Suprapubic skin (tissue), 4 donors: ENCODE measurements at places on chromosomes 5 and 9. TPM values are rescaled to one million over a fixed set of nuclear protein-coding genes. Genes with fewer than 3 reads are reported as not detected.

- DNase-seq = no peak
- no peaks in the 10 kb centered on the region for H3K36me3 ChIP-seq
- H3K27ac ChIP-seq = peak overlapping the region; percentile 96
- H3K27me3 ChIP-seq = no peaks in the 10 kb centered on the region
Observed at GRCh38 chr5:172007175-172008110, 1.0 kb upstream of the FBXW11 start.

- H3K4me3 ChIP-seq = no peak overlapping the region
- no peak overlapping the region for H3K27ac ChIP-seq
- H3K36me3 ChIP-seq = no peaks in the 10 kb centered on the region
- H3K4me1 ChIP-seq = no peaks in the 10 kb centered on the region
Observed at GRCh38 chr5:60370508-60370907, 329.5 kb downstream of the DEPDC1B start.

DNA sequence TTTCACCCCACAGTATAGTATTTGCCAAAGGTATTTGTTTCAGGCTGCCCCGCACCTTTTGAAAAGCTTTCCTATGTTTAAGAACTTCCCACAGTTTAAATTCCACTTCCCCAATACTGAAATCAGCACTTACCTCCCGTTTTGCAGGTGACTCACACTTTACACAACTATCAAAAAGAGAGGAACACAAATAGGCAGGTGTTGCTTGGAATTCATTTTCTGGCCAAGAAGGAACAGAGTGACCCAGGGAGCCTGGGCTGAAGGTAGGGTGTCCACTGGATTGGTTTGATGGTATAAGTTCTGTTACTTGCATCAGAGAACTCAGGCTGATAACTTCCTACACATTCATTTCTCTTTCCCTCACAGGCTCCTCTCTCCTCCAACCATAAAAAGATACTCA is 60.1 kb upstream of the SLC30A5 start:
- H3K4me1 ChIP-seq = no peaks in the 10 kb centered on the region
- H3K27ac ChIP-seq = no peak overlapping the region
- no peaks in the 10 kb centered on the region for H3K36me3 ChIP-seq

- peaks cover 2% of the 10 kb centered on the region for H3K27me3 ChIP-seq
- no peaks in the 10 kb centered on the region for H3K4me1 ChIP-seq
- H3K36me3 ChIP-seq = no peaks in the 10 kb centered on the region
- H3K4me3 ChIP-seq = no peak overlapping the region
Observed at GRCh38 chr5:11281842-11282241, 520.8 kb upstream of the DAP start.

- H3K36me3 ChIP-seq = no peaks in the 10 kb centered on the region
- peaks cover 51% of the 10 kb centered on the region for H3K27me3 ChIP-seq
- no peak overlapping the region for H3K4me3 ChIP-seq
- peaks cover 8% of the 10 kb centered on the region for H3K4me1 ChIP-seq
- DNase-seq = no peak
- no peak overlapping the region for H3K27ac ChIP-seq
Observed at GRCh38 chr9:124764774-124765438, 6.2 kb downstream of the NR6A1 start.

- H3K27ac ChIP-seq = no peak overlapping the region
- peaks cover 26% of the 10 kb centered on the region for H3K36me3 ChIP-seq
- no peaks in the 10 kb centered on the region for H3K27me3 ChIP-seq
Observed at GRCh38 chr5:72206994-72207393, 99.7 kb downstream of the MAP1B start.

DNA sequence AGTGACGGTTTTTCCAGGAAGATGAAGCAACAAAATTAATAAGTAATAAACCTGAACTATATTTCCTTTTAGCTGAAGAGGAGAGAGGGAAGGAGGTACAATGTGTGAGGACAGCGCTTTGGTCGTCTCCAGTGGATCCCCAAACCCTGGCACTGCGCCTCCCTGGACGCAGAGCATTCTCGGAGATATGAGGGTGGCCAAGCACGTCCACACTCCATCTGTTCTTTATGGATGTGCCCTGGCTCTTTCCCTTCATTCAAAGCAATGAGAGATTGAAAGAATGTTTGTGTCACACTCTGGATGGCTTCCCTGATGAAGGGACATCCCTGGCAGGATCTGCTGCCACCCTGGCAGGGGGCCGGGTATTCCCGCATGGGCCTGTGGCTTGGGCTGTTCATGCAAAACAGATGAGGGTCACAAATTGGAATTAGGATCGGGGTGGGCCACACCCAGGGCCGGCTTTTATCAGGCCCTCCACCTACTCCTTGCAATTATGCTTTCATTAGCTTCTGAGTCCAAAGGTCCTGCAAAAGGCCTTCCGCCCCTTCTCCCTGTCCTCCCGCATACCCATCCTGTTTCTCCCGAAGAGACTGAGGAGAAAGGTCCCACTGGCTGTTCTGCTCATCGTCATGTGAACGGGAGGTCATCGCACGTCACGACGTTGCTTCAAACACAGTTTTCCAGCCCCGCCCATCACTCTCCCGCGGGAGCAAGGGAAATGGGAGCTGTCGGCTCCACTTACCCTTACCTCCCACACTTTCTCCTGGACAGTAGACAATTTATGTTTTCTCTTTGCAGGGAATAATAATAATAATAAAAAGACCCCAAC is 286.1 kb upstream of the IRX4 start:
- DNase-seq = peak; percentile 74
- peaks cover 3% of the 10 kb centered on the region for H3K4me1 ChIP-seq
- H3K27me3 ChIP-seq = peaks cover 20% of the 10 kb centered on the region
- no peak overlapping the region for H3K4me3 ChIP-seq
- H3K36me3 ChIP-seq = no peaks in the 10 kb centered on the region

DNA sequence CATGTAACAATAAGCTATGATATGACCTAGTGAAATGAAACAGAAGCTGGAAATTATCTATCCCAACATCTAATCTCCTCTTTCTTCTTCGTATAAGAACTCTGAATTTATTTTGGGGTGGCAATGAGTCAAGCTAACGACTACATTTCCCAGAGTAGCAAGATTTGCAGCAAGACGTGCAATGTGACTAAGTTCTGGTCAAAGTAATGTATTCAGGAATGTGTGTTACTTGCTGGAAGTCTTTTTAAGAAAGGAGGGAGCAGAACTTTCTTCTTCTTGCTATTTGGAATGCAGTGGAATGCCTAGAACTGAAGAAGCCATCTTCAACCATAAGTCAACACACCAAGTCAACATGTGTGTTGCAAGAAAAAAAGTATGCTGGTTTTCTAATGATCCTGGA is 406.6 kb upstream of the MEF2C start:
- no peak overlapping the region for H3K4me3 ChIP-seq
- no peak overlapping the region for H3K27ac ChIP-seq
- H3K27me3 ChIP-seq = no peaks in the 10 kb centered on the region
- DNase-seq = no peak
- H3K4me1 ChIP-seq = no peaks in the 10 kb centered on the region

DNA sequence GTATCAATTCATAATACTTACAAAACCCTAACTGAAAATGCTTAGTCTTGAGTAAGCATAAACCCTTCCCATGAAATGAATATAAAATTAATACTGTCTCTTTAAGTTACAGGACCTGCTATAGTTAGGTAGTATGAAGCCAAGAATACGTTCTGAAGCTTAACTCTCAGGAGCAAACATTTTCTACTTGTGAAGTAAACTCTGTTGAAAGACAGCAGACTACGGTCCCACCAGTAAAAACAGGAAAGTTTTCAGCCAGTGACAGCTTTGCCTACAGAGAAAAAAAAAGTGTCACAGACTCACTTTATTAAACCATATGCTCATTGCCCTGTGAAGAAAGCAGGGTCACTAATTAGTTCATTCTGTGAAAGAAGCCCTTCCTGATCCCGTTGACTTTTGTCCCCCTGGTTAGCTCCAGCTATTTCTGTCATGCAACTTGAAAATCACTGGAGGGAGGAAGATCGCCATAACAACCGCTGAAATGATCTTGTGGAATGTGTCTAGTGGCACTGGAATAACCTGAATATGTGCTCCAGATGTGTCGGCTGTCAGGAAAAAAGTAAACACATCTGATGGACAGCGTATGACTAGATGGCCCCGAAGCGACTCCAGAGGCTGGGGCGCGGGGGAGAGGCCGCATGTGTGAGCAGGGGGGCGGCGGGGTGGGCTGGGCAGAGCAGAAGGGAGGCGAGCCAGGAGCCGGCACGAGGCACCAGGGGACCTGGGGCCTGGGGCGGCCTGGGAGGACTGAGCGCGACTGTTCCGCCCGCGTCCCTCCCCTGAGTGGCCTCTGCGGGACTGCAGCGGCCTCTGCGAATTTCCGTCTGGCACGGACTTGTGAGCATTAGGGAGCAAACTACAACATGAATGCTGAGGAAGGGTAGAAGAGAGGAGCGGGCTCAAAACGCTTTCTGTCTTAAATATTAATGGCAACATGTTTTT is 41.9 kb downstream of the BNC2 start:
- peak overlapping the region; percentile 44 for H3K4me3 ChIP-seq
- H3K4me1 ChIP-seq = peaks cover 27% of the 10 kb centered on the region
- DNase-seq = peak; percentile 64
- no peaks in the 10 kb centered on the region for H3K27me3 ChIP-seq

- H3K4me1 ChIP-seq = peaks cover 29% of the 10 kb centered on the region
- no peak overlapping the region for H3K27ac ChIP-seq
- no peaks in the 10 kb centered on the region for H3K27me3 ChIP-seq
- no peak for DNase-seq
- no peaks in the 10 kb centered on the region for H3K36me3 ChIP-seq
Observed at GRCh38 chr9:105306351-105307140, 62.1 kb downstream of the SLC44A1 start.

GRCh38 chr5:2656206-2656605 is 95.3 kb downstream of the IRX2 start:
- no peak overlapping the region for H3K27ac ChIP-seq
- no peak for DNase-seq
- no peaks in the 10 kb centered on the region for H3K36me3 ChIP-seq
- peaks cover 22% of the 10 kb centered on the region for H3K27me3 ChIP-seq

- DNase-seq = no peak
- H3K4me1 ChIP-seq = peaks cover 12% of the 10 kb centered on the region
- H3K36me3 ChIP-seq = no peaks in the 10 kb centered on the region
- H3K4me3 ChIP-seq = no peak overlapping the region
Observed at GRCh38 chr9:112555101-112555643, 68.5 kb downstream of the KIAA1958 start.

- H3K4me1 ChIP-seq = peaks cover 16% of the 10 kb centered on the region
- no peak overlapping the region for H3K27ac ChIP-seq
- DNase-seq = no peak
- H3K4me3 ChIP-seq = no peak overlapping the region
- peaks cover 6% of the 10 kb centered on the region for H3K27me3 ChIP-seq
- H3K36me3 ChIP-seq = no peaks in the 10 kb centered on the region
Observed at GRCh38 chr9:133158695-133159094, 5.0 kb downstream of the GBGT1 start.

DNA sequence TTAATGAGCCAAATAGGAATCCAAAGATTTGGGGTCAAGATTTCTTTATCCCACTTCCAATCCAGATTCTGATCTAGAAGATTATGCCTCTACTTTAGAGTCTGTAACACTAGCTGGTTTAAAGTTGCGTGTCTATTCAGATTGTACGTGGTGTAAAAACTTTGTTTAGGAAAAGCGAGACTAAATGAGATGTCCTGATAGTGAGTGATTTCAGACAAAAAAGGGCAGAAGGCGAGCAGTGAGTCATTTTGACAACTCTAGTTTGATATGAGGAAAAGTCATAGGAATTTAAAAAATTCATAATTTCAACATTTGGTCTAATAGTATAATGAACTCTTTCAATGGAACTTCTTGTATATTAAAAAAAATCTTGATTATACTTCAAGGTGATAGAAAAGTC is 119.6 kb upstream of the KLF9 start:
- no peaks in the 10 kb centered on the region for H3K4me1 ChIP-seq
- H3K36me3 ChIP-seq = no peaks in the 10 kb centered on the region
- no peak for DNase-seq
- no peaks in the 10 kb centered on the region for H3K27me3 ChIP-seq
- H3K27ac ChIP-seq = no peak overlapping the region

DNA sequence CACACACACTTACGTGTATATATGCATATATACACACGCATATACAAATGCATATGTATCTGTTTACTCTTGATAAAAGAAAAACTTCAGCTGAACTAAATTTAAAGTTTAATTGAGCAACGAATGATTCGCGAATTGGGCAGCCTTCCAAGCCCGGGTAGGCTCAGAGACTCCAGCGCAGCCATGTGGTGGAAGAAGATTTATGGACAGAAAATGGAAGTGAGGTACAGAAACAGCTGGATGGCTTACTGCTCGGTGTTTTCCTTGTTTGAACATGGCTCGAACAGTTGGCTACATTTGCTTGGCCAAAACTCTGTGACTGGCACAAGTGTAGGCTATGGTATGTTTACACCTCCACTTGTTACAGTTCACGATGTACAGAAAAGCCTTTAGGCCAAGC is 239.3 kb upstream of the PRDM9 start:
- no peak overlapping the region for H3K27ac ChIP-seq
- H3K27me3 ChIP-seq = no peaks in the 10 kb centered on the region
- no peaks in the 10 kb centered on the region for H3K4me1 ChIP-seq
- H3K36me3 ChIP-seq = no peaks in the 10 kb centered on the region
- DNase-seq = no peak

DNA sequence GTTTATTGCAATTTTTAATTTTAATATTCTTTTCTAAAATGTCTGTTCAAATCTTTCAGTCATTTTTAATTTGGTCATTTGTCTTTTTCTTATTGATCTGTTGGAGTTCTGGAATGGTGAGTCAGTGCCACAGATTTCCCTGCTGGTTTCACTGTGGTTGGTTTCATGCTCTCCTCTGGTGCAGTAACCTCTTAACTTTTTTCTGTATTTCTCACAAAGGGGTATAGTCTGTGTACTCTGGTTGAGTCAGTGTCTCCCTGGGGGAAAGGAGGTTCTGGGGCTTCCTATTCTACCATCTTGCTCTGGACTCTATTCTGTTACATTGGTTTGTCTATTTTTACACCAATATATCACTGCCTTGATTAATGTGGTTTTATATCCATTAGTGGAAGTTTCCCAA is 178.8 kb downstream of the CSNK1G3 start:
- H3K36me3 ChIP-seq = no peaks in the 10 kb centered on the region
- no peaks in the 10 kb centered on the region for H3K4me1 ChIP-seq
- H3K27ac ChIP-seq = no peak overlapping the region
- no peak for DNase-seq
- H3K4me3 ChIP-seq = no peak overlapping the region

- H3K36me3 ChIP-seq = no peaks in the 10 kb centered on the region
- H3K27me3 ChIP-seq = no peaks in the 10 kb centered on the region
- H3K27ac ChIP-seq = no peak overlapping the region
- DNase-seq = no peak
- no peak overlapping the region for H3K4me3 ChIP-seq
Observed at GRCh38 chr9:126363847-126364671, 37.4 kb downstream of the MVB12B start.

NMUR2 gene
- total RNA-seq = not detected

CDH9 gene
- total RNA-seq = not detected

PRDM9 gene
- total RNA-seq = not detected

PCDHA1 gene
- not detected for total RNA-seq

PCDHGA12 gene
- 6.5 TPM for total RNA-seq

EGFLAM gene
- 2.4 TPM for total RNA-seq

SH3PXD2B gene
- total RNA-seq = 42.1 TPM

ZNF483 gene
- total RNA-seq = 1.4 TPM

GARIN3 gene
- total RNA-seq = not detected

PCDHGB1 gene
- 1.3 TPM for total RNA-seq

PPIC gene
- total RNA-seq = 12.5 TPM
